ENCODE measurements at places on chromosomes 2 and 18.

GRCh38 chr2:48356701-48357325 is 173.1 kb upstream of the STON1 start:
- DNase-seq: no peak

DNA sequence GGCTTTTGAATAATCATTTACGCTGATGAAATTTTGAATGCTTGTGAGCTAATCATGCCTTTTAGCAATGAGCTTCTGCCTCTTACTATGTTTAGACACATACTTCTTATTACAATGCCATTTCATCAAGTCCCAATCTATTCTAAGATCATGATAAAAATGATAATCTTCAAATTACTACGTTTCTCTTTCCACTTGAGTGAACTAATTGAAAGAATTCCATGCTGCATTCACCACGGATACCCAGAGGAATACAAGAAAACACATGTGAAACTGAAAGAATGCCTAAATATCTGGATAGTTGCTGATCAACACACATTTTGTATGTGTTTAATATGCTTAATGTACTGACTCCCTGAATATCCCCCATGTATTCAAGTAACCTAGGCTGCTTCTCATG is 62.3 kb downstream of the LRRTM4 start:
- DNase-seq: no peak

GRCh38 chr2:133266926-133267590 is 301.2 kb downstream of the NCKAP5 start:
- DNase-seq: no peak

GRCh38 chr2:96501471-96501874 is 3.7 kb downstream of the NEURL3 start:
- no peak for DNase-seq

DNA sequence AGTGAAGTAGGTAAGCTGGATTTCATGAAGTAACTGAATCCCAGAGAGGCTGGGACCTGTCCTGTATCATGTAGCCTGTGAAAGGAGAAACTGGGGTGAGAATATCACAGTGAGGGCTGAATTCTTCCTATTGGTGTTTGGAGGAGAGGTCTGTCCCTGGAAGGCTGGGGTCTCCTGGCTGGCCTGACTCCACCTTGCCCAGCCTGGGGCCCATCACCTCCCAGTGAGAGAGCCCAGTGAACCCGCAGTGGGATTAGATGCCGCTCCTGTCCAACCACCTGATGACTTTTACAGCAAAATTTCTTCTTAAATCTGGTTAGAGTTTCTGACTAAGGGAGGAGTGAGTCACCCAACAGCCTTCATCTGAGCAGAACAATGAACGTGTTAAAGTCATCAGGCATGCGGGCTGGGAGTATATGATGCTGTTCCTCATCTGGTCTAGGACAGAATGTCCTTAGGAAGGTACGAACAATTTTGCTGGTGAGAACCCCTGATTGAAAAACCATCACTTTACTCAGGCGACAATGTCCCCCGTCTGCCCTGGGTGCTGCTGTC is 152.9 kb downstream of the LPIN1 start:
- no peak for DNase-seq

- DNase-seq: no peak
Measured at GRCh38 chr18:49368876-49369440, 91.5 kb downstream of the DYM start.

GRCh38 chr18:46222710-46223360 is 118.7 kb downstream of the HAUS1 start:
- DNase-seq: no peak

- no peak for DNase-seq
Measured at GRCh38 chr2:200736646-200737274, 75.0 kb upstream of the BZW1 start.

- no peak for DNase-seq
Measured at GRCh38 chr18:63175264-63175663, 144.3 kb downstream of the BCL2 start.

GRCh38 chr2:62506421-62506750 is 391 bp upstream of the TMEM17 start:
- no peak for DNase-seq

GRCh38 chr2:83817511-83817910 is 641.6 kb downstream of the SUCLG1 start:
- DNase-seq: no peak

- DNase-seq: no peak
Measured at GRCh38 chr2:199464606-199465352, 7.0 kb upstream of the SATB2 start.

GRCh38 chr18:13035249-13035914 is 44.2 kb downstream of the CEP192 start:
- no peak for DNase-seq

GRCh38 chr2:173161507-173161906 is 85.9 kb downstream of the MAP3K20 start:
- DNase-seq: no peak

GRCh38 chr2:183283209-183283608 is 159.0 kb downstream of the NUP35 start:
- DNase-seq: no peak

GRCh38 chr2:49973917-49974368 is 819.6 kb upstream of the FSHR start:
- peak; percentile 92 for DNase-seq

GRCh38 chr2:227860221-227860641 is 11.2 kb upstream of the DAW1 start:
- no peak for DNase-seq

GRCh38 chr2:70709275-70710037 is 58.5 kb downstream of the ADD2 start:
- no peak for DNase-seq

- DNase-seq: no peak
Measured at GRCh38 chr2:98180456-98180855, 93.5 kb downstream of the VWA3B start.

GRCh38 chr2:177758591-177759371 is 313.8 kb downstream of the PDE11A start:
- peak; percentile 2 for DNase-seq

GRCh38 chr2:73031095-73031678 is 40.3 kb downstream of the SFXN5 start:
- DNase-seq: no peak

GRCh38 chr2:233929352-233930022 is 12.3 kb downstream of the TRPM8 start:
- DNase-seq: no peak

- DNase-seq: no peak
Measured at GRCh38 chr2:231395188-231396057, at the start of gene B3GNT7. TSS of gene B3GNT7 (plus strand) at chr2:231395710. CDS start at chr2:231395804, 94 bp downstream.

- DNase-seq: no peak
Measured at GRCh38 chr2:7281231-7282201, 364.3 kb downstream of the RNF144A start.

DNA sequence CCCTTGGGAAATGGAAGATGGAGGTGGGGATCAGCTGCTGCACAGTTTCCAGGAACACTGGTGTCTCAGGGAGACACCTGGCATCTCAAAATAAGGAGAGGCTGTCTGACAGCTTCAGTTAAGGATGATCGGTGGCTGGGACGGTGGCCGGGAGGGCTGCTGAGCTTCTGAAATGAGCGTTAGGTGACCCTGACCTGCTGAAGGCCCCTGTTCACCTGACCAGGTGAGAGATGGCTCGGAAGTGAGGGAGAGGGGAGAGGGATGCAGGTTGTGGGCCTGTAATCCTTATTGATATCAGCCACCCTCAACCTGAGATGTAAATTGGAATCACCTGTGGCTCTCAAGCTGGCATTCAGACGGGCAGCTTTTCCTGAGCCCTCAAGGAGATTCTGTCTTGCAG is 99.0 kb downstream of the AGAP1 start:
- no peak for DNase-seq

GRCh38 chr2:232328516-232329460 is 49.8 kb upstream of the ALPP start:
- DNase-seq: no peak

GRCh38 chr2:29064346-29064715 is 10.0 kb downstream of the PCARE start:
- DNase-seq: no peak

GRCh38 chr18:48595703-48596218 is 56.9 kb downstream of the CTIF start:
- no peak for DNase-seq

GRCh38 chr2:28428486-28428885 is 35.8 kb downstream of the FOSL2 start:
- no peak for DNase-seq

DNA sequence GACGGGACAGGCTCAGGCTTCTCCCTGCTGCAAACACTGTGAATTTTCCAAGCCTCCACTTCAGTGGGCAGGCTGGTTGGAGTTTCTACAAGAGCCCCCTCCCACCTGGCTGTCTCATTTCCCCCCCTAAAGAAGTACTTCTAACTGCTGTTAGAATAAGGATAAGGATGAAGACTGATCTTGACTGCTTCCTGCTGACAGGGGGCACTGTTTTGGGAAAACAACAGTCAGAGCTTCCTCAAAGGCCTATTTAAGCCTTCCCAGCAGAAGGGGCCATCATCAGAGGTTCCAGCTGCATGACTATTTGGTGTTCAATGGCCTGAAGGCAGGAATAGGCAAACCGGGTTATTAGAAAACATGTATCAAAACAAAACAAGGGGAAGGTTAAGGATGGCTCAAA is 1162.8 kb downstream of the DSC3 start:
- no peak for DNase-seq

- DNase-seq: no peak
Measured at GRCh38 chr18:9696701-9697100, 11.4 kb upstream of the RAB31 start.

DNA sequence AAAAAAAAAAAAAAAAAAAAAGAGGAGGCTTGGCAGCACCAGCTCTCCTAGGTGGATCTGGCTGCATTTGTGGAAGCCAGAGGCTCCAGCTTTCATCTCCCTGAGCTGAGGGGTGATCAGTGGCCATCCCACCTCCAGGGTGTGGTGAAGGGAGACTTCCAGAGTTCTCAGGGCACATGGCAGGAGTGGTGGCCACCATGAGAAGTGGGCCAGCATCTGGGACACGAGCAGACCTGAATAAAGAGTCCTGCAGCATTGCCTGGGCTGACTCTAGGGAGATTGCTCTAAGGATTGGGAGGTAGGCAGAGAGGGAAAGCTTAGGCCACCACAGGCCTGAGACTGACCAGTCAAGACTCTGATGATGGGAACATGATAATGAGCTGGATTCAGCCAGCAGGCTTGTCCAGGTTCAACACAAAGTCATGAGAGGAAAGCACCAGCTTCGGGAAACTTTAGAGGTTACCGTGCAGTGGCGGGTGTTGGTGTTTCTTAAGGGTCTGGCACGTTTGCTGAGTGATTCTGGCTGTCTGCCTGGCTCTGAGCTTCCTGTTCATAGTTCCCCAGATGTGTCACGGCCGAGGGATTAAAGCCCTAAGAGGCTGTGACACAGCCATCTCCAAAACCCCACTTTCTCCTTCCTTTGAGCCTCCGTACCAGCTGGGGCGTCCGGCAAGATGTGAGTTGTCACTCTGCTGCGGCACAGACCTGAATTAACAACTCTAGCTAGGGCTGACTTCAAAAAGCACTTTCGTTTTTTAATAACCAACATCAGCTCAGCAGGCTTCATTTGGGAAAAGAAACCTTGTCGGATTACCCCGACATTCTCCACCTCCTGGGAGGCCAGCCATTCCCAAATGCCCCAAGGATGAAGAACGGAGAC is 38.3 kb upstream of the IL1R1 start:
- DNase-seq: no peak

DNA sequence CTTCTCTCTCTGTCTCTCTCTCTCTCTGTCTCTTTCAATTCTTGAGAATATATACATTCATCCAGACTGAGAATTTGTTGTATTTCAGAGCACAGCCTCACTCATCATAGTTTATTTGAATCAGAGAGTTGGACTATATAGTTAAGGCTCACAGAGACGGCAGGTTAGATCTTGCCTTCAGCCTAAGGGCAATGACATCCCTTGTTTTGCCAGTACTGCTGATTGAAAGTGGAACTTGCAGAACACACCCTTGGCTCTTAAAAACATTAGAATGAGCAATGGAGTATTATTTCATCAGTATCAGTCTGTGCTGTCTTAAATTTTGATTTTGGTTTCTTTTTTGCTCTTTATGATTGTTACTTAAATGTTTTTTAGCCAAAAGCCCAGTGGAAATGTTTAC is 62.0 kb upstream of the DSG1 start:
- DNase-seq: no peak

DNA sequence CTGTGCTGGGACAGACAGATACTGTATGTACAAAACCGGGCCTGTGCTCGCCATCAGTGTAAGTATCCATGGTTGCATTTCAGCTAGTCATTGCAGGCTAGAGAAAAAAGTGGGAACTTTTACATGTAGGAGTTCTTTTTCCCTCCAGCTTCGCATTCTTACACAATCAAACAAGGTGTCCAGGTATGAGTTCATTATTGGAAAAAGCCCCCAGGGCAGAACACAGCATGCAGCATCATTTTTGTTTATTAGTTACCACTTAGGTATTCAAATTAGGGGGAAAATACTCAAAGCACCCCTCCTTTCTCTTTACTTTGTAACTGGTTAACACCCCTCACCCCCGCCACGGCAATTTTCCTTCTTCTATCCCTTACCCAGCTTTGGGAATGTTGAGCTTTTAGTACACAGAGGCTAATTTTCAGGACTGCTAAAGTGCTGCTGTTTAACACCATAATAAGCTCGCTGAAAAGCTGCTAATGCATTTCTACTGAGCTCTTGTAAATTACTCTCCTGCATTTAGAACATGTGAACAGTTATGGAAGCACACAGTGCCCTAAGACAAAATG is 13.6 kb downstream of the UPP2 start:
- no peak for DNase-seq
